Spinal cord (tissue), 10 donors: ENCODE measurements at places on chromosomes 7 and 10. TPM values are rescaled to one million over a fixed set of nuclear protein-coding genes. Genes with fewer than 3 reads are reported as not detected.

- no peak for DNase-seq
- peaks cover 17% of the 10 kb centered on the region for H3K4me1 ChIP-seq
- no peak overlapping the region for H3K27ac ChIP-seq
- H3K27me3 ChIP-seq = no peaks in the 10 kb centered on the region
- peaks cover 5% of the 10 kb centered on the region for H3K36me3 ChIP-seq
Measured at GRCh38 chr10:103353281-103353680, 2.3 kb upstream of the PCGF6 start.

DNA sequence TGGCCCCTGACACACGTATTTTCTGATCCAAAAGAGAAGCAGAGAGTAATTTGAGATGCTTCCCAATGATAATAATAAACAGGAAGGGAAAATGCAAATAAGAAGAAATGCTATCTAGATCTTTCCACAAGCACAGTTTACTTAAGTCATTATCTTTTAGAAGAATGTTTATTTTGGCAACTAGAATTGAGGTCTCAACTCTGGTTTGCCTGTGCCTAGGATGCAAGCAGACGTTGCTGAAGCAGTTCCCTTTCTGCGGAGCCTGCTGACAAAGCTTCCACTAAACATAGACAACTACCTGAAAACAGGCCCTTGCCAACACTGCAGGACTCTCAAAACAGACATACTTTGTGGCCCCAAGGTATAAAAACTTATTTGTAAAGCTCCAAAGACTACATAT lies 315.8 kb upstream of the POM121L12 start:
- no peaks in the 10 kb centered on the region for H3K36me3 ChIP-seq
- DNase-seq = no peak
- H3K27ac ChIP-seq = no peak overlapping the region
- no peaks in the 10 kb centered on the region for H3K4me1 ChIP-seq

NKX2-3 gene
- total RNA-seq = not detected

PDZD8 gene
- total RNA-seq = 34.7 TPM

FRAT1 gene
- total RNA-seq = 2.6 TPM

GCK gene
- total RNA-seq = 5.1 TPM

DENND2A gene
- 26.3 TPM for total RNA-seq
